ENCODE measurements at places on chromosomes 3 and 15. TPM values are rescaled to one million over a fixed set of nuclear protein-coding genes. Genes with fewer than 3 reads are reported as not detected.

GRCh38 chr3:51371943-51372557 lies 13.0 kb upstream of the MANF start:
- DNase-seq, result peak; percentile 51
- no peak overlapping the region for H3K27ac ChIP-seq
- no peaks in the 10 kb centered on the region for H3K36me3 ChIP-seq
- no peaks in the 10 kb centered on the region for H3K4me1 ChIP-seq

DNA sequence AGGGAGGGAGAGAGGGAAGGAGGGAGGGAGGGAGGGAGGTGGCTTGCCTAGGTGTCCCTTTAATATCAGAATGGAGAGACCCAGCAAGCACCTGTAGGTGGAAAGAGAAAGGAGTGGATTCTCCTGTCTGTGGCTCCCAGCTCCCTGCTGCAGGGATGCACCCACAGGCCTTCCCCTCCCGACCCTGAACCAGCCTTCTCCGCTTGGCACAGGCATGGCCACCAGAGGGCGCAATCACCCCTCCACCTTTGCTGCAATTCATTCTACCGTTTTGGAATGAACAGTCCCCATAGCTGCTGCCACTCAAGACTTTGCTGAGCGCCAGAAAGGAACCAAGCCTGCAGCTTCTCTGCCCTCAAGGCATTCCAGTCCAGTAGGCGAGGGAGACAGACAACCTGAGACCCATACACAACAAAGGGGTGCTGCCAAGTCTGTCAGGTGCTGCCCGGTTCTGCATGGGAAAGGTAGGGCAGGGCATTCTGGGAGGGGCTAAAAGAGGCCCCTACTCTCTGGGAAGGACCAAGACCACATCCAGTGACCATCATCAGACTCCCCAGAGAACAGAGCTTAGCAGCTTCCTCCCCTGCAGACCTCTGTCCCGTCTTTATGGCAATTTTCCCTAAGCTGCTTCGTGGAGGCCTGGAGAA lies 4.9 kb downstream of the TLR9 start:
- H3K4me3 ChIP-seq, result no peak overlapping the region
- no peaks in the 10 kb centered on the region for H3K36me3 ChIP-seq
- H3K4me1 ChIP-seq, result peaks cover 21% of the 10 kb centered on the region
- H3K27ac ChIP-seq, result no peak overlapping the region
- DNase-seq, result peak; percentile 54

- H3K27me3 ChIP-seq, result no peaks in the 10 kb centered on the region
- no peaks in the 10 kb centered on the region for H3K36me3 ChIP-seq
- no peak for DNase-seq
- no peak overlapping the region for H3K4me3 ChIP-seq
- no peak overlapping the region for H3K27ac ChIP-seq
- H3K4me1 ChIP-seq, result no peaks in the 10 kb centered on the region
Observed at GRCh38 chr3:107272471-107272870, 104.8 kb upstream of the CCDC54 start.

DNA sequence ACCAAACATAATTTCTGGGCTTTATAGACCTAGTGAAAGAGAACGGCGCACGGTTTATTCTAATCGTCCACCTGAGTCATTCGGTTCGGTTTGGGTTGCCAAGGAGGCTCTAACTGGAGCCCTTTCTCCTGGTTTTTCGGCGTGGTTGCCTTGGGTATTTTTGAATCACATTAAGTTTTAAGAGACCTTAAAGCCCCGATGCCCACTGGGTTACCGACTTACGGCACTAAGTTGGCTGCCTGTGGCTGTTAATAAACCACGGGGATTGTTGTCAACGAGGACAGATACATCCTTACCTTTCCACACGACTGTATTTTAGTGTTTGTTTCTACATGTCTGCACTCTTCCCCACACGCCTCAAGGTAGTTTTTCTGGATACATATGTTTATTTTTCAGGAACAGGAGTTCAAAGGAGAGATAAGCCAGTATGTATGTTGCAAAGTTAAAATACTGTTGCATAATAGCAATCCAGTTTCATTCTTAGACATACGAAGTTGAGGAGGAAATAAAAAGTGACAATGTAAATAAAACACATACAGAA lies 1.2 kb upstream of the ANP32A start:
- H3K4me3 ChIP-seq, result peak overlapping the region; percentile 72
- H3K27me3 ChIP-seq, result no peaks in the 10 kb centered on the region
- H3K36me3 ChIP-seq, result no peaks in the 10 kb centered on the region
- no peak for DNase-seq
- peak overlapping the region; percentile 96 for H3K27ac ChIP-seq

- H3K27ac ChIP-seq, result no peak overlapping the region
- no peaks in the 10 kb centered on the region for H3K36me3 ChIP-seq
- no peak overlapping the region for H3K4me3 ChIP-seq
- H3K27me3 ChIP-seq, result no peaks in the 10 kb centered on the region
- peaks cover 16% of the 10 kb centered on the region for H3K4me1 ChIP-seq
Observed at GRCh38 chr15:40333922-40334492, 6.7 kb downstream of the CCDC9B start.

DNA sequence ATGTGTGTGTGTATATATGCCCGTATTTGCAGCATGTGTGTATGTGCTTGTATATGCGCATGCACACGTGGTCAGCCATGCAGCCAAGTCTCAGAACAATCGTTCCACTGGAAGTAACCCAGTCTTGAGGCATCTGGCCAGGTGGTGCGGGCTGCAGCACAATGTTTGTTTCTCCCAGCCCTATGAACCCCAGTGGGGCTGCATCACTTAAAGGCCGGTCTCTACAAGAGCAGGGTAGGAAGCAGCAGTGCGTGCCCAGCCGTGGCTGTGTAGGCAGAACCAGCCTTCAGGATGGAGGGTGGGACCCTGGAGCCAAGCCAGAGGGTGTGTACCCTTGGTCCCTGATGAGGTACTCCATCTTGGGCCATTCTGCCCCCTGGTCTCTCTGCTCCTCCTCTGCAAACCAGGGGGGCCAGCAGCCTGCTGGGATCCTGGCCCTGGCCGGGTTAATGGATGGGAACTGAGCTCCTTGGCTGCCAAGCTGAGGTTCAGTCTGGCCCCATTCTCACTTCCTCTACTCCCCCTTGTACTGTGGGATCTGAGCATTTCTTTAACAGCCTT lies 11.8 kb downstream of the KLF13 start:
- H3K27ac ChIP-seq, result no peak overlapping the region
- peaks cover 7% of the 10 kb centered on the region for H3K4me1 ChIP-seq
- H3K4me3 ChIP-seq, result no peak overlapping the region
- H3K36me3 ChIP-seq, result no peaks in the 10 kb centered on the region
- H3K27me3 ChIP-seq, result no peaks in the 10 kb centered on the region

RTP1 gene
- total RNA-seq, result not detected

CPA3 gene
- total RNA-seq, result not detected

ASB14 gene
- total RNA-seq, result not detected

All from HCT116 (cell line).